ENCODE measurements at places on chromosomes 12 and 14.

DNA sequence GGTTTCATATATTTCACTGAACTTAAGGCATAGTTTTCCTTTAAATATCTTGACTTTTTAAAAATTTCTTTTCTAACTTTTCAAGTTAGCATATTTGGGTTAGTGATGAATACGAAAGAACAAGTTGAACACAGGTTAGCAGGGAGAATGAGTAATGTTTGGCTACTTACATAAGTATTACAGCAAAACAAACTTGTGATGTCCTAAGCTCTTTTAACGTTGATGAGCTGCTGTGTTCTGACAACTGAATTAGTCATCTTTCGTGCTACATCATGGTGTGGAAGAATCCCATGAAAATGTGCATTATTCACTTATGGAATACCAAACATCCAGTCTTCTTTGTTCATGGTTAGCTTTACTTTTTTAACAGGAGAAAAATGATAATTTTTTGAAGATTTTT, 36.3 kb upstream of the PDZRN4 start:
- DNase-seq, result peak; percentile 12

DNA sequence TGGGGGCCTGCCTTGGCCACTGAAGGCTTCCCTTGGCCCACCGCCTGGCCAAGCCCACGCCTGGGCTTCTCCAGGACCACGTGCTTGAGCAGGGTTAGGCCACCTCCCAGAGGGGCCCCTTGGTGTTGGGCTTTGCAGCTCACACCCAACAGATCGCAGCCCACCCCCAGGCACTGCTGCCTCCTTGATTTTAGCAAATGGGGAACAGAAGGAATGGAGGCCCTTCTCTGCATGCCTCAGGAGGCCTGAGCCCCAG, 23.3 kb downstream of the RAB35 start:
- DNase-seq, result no peak

DNA sequence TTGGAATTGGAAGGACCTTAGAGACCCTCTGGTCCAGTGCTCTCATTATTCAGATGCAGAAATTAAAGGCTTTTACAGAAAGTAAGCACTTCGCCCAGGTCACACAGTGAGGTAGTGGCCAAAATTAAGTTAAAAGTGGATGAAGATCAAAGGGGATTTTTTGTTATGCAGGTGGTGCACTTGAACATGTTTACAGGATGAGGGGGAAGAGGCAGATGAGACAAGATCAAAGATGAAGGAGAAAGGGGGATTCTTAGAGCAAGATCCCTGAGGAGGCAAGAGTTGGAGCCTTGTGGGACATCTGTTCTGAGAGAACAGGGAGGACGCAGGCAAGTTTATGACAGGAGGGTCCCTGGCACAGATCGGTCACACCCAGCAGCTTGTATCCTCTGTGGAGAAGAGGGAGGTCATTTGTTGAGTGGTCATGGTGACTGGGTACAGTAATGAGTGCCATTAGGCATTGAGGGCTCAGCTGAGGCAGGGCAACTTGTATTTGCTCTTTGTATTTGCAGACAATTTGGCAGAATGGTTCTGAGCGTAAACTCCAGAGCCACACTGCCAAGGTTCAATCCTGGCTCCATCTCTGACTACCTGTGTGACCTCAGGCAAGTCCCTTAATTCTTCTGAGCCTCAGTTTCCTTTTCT, 84.0 kb downstream of the BORCS5 start:
- no peak for DNase-seq

DNA sequence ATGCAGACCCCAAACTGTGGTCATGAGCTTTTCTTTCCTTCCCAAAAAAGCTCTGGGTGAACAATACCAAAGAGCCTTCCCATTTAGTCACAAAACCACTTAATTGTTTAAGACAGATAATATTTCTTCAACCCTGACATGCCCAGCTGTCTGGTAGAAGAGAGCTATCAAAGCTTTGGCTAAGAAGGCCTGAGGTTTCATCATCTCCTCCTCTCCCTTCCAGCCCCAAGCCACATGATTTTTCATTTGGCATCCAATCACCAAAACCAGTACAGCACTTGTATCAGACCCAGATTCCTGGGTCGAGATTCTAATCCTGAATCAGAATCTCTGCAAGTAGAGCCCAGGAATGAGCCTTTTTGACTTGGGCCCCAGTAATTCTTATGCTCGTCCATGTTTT, 199.6 kb upstream of the TMEM260 start:
- peak; percentile 15 for DNase-seq

DNA sequence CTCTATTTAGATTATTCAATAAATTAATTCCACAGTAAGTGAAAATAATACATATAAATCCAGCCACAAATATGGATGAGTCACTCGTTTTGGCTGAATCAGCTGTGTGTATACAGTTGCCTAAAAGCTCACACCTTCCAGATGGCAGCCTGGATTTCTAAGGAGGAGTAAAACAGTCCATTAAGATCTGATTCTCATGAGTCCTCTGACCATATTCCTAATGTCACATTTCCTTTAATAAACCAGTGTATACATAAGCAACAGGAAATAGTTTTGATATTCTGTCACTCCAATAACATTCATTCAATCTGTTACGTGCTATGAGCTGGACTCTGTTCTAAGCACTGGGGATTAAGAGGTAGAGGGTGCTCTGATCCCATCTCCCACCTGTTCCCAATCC, 21.8 kb downstream of the MDM1 start:
- peak; percentile 91 for DNase-seq

DNA sequence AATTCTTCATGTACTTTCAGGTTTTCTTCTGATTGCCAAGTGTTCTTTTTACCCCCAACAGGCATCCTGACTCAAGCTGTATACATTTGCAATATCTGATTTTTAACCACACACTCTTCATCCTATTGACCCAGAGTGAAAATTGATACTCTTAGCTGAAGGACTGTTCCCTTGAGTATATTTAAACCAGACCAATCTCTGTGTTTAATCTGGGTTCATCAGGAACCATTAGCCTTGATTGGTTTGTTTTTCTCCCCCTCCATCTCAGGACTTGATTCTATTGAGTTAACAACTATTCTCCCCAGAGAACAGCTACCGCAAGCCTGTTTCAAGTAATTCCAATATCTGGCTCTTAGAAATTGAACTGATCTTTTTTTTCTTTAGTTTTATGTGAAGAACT, 222.3 kb upstream of the NOVA1 start:
- DNase-seq, result peak; percentile 22
